HCT116 (cell line): ENCODE measurements at places on chromosomes 6 and 20.
A peak's percentile ranks its signal among the peaks of the same experiment; 100 is the strongest.

GRCh38 chr6:99575544-99576227 is 7.2 kb upstream of the CCNC start:
- no peak for DNase-seq

DNA sequence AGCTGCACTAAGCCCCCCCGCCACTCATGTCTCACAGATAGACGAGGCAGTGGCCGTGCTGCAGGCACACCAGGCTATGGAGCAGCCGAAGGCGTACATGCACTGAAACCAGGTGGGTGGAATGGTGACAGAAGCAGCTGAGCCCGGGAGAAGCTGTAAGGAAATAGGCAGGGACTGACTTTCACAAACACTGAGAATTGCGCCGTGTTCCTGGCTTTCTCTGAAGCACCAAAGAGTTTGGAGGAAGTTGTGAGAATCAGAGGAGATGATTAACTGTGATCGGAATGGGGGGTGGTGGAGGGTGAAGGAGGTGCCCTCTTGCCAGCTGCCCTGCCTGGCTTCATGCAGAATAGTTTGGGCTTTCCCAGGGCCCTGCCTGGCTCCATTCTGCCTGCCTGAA is 21.6 kb downstream of the TOMM34 start:
- no peak for DNase-seq

- no peak for DNase-seq
These were observed 12.2 kb upstream of the STK35 start for GRCh38 chr20:2089447-2089846.

DNA sequence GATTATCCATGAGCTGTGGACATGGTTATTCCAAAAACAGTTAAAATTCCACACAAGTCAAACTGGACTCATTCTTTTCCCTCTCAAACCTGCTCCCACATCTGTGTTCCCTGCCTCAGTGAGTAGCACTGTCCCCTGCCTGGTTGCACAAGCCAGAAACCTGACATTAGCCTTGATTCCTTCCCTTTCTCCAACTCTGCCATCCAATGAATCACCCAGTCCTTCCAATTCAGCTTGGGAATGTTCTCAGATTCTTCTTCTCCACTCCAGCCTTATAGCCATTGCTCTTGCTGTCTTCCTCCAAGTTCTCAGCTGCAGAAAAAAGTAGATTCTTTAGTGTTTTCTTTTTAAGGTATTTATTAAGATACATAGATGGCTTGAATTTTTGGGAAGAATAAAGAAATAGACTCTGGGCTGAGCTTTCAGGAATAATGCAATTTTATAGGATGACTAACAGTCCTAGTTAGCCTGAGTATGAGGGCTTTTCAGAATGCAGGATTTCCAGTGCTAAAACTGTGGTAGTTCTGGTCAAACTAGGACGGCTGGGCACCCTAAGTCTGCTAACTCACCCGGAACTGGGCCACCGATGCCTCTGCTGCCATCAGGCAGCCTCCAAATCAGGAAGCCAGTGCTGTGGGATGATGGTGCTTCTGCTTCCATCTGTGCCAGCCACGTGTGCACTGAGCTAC is 18.2 kb upstream of the SASH1 start:
- no peak for DNase-seq

- DNase-seq: no peak
These were observed 248.6 kb upstream of the SUPT3H start for GRCh38 chr6:45626087-45626891.

GRCh38 chr20:33561692-33562601 is 72.1 kb downstream of the CBFA2T2 start:
- peak; percentile 28 for DNase-seq

- no peak for DNase-seq
These were observed 14.9 kb downstream of the ULBP1 start for GRCh38 chr6:149978610-149979009.

GRCh38 chr6:2656460-2657079 is 94.2 kb downstream of the MYLK4 start:
- DNase-seq: no peak

DNA sequence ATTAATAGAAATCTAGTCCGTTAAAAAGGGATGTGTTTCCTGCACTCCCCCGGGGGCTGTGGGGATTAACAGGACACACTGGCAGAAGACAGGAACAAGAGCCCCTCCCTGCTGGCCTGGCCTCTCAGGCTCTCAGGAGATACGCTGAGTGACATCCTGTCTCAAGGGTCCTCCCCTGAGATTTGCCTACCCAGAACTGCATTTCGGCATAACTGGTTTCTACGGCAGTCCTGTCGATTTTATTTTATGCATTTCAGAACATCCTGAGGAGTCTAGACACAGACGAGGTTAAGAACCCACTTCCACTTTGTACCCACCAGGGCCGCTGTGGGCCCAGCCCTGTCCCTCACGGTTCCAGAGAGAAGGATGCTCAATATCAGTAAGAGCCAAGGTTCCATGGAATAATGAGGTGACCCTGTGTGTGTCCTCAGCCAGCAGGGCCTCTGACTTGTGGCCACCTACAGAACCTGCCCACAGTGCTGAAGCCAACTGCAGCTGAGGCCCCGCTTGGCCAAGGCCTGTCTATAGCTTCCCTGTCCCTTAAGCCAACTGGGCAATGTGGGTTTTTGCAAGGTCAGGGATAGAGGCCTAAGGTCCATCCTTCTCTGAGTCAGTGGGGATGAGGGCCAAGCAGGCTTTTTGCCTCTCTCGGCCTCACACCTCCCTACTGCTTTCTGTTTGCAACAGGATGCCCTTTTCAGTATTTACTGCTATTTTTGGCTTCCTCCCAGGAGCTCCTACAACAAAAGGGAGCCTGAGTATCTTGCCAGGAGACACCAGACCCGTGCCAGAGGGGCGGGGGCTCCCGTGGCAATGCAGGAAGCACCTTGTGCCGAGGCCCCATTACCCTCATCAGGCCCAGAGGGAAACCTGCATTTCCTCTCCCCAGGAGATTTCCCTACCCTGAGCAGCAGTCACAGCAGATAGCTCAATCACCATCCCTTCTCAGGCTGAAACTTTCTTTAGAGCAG is 14.7 kb downstream of the UQCC2 start:
- no peak for DNase-seq

DNA sequence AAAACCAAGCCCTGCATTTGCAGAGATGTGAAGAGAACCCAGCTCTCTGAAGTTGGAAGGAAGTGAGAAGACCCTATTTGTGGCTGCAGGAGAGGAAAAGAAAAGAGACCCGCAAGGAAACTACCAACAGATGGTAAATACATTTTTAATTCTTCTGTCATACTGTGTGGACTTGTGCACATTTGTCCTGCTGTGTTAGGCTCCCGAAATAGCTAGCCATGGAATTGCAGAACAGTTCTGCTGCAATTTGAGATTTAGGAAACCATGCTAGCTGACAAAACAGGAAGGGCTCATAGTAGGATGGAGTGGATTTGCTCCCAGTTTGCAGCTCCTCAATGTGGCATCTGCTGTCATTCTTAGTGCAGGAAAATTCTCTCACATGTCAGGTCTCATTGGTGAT is 12.1 kb upstream of the ATXN1 start:
- DNase-seq: no peak

- DNase-seq: no peak
These were observed 27.2 kb upstream of the SLCO4A1 start for GRCh38 chr20:62614961-62615680.

DNA sequence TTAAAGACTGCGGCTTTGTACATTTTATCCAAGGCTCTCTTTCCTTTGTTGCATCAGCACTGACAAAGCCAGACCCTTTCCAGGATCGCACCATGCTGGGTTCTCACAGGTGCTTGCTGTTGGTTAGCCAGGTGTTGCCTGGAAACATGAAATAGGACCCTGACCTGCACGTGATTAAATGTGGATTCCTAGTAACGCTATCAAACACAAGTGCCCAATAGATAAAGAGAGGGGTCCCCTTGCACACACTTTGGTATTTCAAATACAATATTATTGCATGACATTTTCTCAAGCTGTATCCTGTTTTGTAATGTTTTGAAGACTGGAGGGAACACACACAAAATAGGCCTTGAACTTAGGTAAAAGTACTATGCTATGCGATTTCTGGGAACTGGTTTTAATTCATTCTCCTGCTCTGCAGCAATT is 73.3 kb downstream of the AKAP12 start:
- DNase-seq: no peak

GRCh38 chr6:83381949-83382348 is 48.9 kb downstream of the ME1 start:
- no peak for DNase-seq
